ENCODE measurements at places on chromosomes 3 and 15.
A peak's percentile ranks its signal among the peaks of the same experiment; 100 is the strongest.

GRCh38 chr15:78072080-78072892 is 5.2 kb downstream of the TBC1D2B start:
- no peak for DNase-seq

DNA sequence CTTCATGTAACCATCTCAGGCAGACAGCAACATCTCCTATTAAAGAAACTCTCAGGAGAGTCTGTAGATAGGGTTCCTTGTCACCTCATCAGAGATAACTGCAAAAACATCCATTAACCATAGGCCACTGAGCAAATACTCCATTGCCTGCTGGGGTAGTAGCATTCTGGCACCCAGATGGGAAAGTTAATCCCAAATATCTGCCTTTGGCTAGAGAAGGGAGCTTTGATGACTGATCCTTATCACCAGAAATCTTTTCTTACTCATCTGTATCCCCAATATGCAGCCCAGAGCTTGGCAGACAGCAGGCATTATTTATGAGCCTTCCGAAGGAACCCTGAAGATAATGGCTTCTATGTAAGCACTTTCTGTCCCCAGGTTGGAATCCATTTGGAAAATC is 173.1 kb downstream of the MFSD1 start:
- DNase-seq, result no peak

DNA sequence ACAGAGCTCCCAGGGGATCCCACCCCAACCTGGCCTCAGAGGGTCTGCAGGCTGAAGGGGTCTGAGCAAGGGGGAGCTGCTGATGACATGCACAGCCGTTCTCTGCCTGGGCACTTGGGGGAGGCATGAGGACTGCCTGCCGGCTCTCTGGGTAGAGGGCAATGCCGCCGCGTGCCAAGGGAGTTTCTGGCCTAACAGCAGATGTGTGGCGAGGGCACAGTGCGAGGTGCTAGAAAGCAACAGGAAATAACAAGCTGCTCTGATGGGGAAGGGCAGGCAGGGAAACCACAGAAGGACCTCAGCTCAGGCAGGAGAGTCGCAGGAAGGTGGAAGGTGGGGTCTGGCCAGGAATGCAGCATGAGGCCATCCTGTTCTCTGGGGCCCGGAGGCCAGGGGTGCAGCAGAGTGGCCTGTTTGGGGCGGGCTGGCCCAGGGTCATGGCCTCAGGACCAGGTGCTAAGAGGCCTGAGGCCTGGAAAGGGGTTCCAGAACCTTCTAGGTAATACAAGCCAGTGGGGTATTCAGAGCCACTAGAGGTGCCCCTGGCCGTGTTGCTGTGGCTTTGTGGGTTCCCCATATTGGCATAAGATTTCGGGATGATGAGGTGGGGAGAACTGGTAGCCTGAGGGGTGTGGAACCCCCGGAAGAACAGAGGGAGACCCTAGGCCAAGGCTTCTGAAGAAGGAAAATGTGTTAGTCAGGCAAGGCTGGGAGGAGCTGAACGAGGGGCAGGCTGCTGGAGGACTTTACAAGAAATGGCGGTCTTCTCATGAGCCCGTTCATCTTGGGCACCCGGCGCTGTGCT is 41.2 kb downstream of the RGMA start:
- DNase-seq, result no peak

DNA sequence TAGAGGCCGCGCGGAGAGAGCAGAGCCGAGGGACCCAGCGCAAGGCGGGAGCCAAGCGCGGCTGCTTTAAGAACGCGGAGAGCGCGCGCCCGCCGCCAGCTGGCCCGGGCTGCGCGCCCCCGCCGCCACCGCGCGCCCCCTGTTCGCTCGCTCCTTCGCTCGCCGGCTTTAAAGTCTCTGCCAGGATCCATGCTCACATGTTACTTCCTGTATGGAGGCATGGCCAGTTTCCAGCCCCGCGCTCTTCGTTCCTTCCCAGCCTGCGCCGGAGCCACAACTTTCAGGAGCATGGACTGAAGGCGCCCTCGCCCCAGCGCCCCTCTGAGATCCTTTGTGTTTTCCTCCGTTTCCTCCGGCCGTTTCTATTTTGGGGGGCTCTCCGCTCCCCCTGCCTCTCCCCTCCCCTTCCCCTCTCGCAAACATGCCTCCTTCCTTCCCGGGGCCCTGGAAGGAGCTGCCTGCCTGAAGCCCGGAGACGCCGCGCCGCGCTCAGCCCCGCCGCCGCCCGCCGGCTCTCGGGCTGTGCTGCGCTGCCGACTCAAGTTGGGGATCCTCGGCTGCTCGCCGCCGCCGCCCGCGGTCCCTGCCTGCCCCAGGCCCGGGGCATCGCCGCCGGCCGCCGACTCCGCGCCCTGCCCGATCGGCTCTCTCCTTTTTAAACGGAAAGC is at the start of gene PTPRG:
Gene PTPRG, plus strand, starts transcription at position 198 of the 668 bp plus-strand sequence. CDS start 717 bp downstream, outside the sequence.
- peak; percentile 43 for DNase-seq

DNA sequence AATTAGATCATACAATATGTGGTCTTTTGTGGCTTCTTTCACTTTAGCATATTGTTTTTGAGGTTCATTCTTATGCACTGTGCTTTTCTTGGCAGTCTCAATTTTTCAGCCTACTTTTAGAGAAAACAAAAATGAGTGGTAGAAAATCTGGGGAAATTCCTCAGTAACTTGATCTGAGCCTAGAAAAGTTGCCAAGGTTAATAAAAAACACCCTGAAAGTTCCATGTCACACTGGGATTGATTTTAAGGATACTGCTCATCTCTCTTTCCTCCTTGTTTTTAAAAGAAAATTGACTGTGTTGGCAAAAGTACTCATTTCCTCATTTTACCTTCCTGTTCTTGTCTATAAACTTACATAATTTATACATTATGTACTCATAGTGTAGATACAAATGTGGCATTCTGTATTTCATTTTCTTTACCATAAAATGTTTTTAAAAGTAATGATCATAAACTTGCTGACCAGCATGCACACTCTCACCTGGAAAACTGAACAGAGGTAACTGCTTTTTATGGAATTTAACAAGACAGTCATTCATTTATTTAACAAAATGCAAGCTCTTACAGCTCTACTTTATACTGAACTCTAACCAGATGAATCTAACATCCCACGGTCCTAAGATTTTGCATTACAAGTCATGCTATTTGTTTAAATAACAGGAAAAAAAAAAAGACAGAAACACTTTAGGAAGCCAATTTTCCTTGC is 28.6 kb upstream of the SH3BP5 start:
- no peak for DNase-seq

- DNase-seq, result no peak
Measured at GRCh38 chr3:113254171-113254947, 43.0 kb downstream of the BOC start.

GRCh38 chr3:71564361-71564760 is 19.2 kb downstream of the FOXP1 start:
- no peak for DNase-seq

DNA sequence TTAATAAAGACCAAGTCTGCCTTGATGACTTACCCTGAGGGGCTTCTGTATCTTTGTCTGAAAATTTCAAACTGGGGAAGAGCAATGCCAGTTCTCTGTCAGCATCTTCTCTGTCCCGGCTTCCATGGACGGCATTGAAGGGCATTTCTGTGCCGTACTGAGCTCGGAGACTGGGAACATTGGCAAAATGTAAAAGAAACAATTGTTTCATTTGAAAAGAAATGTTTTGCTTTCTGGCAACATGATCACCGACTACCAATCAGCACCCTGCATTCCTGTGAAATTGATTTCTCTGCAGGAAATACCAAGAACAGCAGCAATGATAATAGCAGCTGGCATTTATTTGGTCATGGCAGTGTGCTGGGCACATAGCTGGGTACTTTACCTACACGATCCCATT is 26.2 kb downstream of the NME9 start:
- no peak for DNase-seq

GRCh38 chr15:101192081-101192480 is 59.8 kb downstream of the CHSY1 start:
- no peak for DNase-seq

- no peak for DNase-seq
Measured at GRCh38 chr15:77144492-77145070, 73.7 kb upstream of the TSPAN3 start.

GRCh38 chr3:65412588-65412987 is 626.1 kb downstream of the MAGI1 start:
- DNase-seq, result no peak

GRCh38 chr3:52143616-52144015 is 10.6 kb downstream of the POC1A start:
- no peak for DNase-seq

DNA sequence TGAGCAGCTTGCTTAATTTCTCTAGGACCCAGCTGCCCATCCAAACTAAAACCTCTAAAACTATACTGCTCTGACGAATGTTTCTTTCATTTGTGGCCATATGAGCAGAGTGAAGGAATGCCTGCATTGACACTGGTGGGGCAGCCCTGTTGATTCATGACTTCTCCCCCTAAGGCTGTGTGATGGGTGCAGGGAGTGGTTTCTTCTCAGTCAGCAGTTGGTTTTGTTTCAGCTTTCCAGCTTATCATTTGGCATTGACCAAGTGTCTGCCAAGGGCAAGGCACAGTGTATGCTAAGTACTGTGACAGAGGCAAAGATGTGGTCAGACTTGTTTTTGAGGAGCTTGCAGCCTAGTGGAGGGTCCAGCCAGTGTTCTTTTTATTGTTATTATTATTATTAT is 4.7 kb downstream of the ABHD6 start:
- no peak for DNase-seq

GRCh38 chr15:98581715-98582114 is 66.6 kb upstream of the IGF1R start:
- DNase-seq, result no peak

GRCh38 chr3:70464876-70465275 is 152.4 kb upstream of the MDFIC2 start:
- DNase-seq, result no peak

DNA sequence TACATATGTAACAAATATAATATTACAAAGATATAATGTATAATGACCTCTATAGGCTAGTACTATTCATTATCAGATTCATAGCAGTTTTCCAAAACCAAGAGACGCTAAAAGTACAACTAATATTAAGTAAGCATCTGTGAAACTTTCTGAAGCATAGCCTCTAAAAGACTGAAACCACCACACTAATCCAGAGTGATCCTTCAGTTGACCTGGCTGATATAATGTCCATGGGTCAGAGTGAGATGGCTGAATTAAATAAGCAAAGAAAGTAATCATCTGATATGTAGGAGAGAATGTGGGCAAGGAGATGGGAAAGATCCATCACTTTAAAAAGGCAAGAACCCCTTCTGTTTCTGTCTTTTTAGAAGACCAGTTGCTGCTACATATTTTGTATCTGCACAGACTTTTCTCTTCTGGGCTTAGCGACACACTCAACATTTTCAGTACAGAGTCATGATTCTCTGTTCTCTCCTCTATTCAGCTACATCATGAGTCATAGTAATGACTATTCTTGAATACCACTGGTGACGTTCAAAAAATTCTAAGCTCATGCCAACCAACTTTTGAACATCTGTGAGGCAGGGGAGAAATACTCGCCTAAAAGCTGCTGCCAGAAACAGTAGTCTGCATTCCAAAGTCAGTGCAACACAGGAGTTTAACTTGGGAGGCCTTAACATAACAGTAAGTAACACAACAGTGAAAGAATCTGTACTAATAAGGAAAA is 149.6 kb downstream of the MAGI1 start:
- no peak for DNase-seq

- peak; percentile 91 for DNase-seq
Measured at GRCh38 chr15:56245871-56246814, 2.5 kb upstream of the RFX7 start.

- no peak for DNase-seq
Measured at GRCh38 chr3:41847679-41848078, 114.2 kb downstream of the ULK4 start.

GRCh38 chr15:35252351-35252865 is 167.3 kb upstream of the NANOGP8 start:
- DNase-seq, result no peak

DNA sequence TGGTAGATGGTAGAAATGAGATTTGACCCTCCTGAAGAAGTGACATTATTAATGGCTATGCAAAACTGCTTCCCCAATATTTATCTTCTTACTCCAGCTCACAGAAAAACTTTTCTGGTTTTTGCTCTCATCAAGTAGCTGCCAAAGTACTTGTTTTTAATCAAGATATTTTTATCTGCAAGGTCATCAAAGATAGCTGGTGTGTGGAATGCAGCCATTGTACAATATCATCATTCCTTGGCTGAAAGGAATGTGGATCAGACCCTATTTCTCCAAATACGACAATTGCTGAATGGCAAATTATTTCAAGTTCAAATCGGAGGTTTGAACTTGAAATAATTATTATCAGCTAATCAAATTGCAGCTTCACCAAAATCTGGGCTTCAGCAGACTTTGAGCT is 126.9 kb upstream of the SLC7A14 start:
- DNase-seq, result no peak

DNA sequence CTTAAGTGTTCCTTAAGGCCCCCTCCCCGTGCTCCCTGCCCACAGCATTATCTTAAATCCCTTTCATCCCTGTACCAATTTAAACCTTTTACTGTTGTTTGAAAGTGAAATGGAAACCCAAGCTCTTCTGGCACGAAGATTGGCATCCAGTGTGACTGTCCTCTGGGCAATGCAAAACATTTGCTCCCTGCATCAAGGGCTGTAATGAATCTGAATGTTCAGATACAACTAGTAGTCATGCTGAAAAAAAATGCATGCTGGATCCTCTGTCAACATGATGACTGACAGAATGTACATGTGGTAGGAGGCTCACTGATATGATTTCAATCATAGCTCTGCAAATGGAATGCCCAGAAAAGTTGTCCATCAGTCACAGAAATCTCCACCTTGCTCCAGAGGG is 8.1 kb upstream of the CDIN1 start:
- DNase-seq, result no peak

DNA sequence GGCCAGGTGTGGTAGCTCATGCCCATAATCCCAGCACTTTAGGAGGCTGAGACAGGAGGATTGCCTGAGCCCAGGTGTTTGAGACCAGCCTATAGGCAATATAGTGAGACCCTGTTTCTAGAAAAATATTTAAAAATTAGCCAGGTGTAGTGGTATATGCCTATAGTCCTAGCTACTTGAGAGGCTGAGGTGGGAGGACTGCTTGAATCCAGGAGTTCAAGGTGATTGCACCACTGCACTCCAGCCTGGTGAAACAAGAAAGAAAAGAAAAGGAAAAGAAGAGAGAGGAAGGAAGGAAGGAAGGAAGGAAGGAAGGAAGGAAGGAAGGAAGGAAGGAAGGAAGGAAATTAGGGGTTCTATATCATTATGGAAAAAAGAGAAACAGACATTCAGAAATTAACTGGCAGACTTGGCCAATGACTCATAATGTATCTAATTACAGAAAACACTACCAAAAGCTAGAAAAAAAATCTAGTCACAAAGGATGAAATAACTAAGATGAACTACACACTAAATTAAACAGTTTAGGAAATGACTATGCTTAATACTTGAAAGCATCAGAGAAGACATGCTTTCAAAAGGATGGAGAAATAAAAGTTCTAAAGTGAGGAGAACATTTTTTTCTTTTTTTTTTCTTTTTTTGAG is 45.4 kb upstream of the TERB2 start:
- peak; percentile 57 for DNase-seq

GRCh38 chr3:3589715-3590130 is 209.5 kb upstream of the LRRN1 start:
- no peak for DNase-seq
